NCI-H510A (cell line): ENCODE measurements at places on chromosomes 12 and 14.

- DNase-seq: no peak
Measured at GRCh38 chr12:10553148-10553547, 47.5 kb downstream of the EIF2S3B start.

- no peak for DNase-seq
Measured at GRCh38 chr12:115384391-115384790, 700.4 kb upstream of the TBX3 start.

DNA sequence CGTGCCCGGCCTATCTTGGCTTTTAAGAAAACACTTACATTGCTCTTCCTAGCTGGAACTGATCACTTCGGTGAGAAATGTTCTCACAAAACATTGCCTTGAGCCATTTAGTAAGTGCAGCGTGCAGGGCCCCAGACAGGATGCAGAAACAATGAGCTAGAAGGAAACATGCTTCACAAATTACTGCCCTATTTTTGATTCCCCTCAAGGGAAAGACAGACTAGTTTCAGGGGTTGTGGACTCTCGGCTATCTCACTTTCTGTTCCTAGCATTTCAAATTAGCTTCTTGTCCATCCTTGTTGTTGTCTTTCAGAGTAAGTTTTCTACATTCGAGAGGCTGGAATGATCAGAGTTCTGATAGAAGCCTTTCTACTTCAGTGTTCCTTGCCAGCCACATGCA lies 21.6 kb downstream of the TGFB3 start:
- no peak for DNase-seq

DNA sequence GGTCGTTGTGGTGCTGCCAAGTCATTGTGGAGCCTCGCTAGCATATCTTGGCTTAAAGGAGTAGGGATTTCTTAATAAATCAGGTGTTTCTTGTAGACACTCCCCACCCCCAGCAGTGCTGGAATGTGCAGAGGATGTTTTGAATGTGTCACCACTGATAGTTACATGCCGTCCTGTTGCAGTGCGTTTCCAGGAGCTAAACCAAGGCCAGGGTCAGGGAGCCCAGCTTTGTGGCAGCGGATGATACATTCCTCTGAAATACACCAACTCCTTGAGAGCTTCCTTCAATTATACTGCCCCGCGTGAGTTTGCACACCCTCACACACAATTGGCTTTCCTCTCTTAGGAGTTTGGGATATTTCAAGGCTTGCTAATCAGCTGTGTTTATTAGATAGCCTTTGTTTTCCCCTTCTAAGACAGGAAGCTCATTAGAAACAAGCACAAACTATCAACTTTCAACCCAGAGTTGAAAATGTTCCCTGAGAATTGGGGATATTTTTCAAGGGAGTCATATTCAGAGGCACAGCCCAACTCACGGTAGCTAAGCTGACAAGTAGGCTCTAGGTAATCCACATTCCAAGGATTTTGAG lies 154.9 kb downstream of the C12orf75 start:
- DNase-seq: no peak

DNA sequence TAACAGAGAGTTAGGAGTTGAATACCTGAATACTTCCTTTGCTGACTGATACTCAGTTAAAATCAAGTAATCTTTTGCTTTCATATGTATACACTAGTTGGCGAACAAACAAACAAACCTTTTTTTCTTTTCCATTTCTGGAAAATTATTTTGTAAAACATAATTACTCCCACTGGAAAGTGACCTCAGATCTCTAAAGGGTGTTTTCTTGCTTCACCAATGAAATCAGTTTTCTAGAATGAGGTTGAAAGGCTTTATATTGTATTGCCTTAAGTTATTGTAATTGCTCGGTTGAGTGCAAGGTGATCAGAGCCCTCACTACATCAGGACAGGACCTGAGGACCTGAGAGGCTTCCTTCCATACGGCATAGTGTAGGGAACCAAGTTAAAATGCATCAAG lies at the start of gene OR4K1:
Gene OR4K1, plus strand, starts transcription at position 301 of the 400 bp plus-strand sequence. CDS start 4,750 bp downstream, outside the sequence.
- DNase-seq: no peak

DNA sequence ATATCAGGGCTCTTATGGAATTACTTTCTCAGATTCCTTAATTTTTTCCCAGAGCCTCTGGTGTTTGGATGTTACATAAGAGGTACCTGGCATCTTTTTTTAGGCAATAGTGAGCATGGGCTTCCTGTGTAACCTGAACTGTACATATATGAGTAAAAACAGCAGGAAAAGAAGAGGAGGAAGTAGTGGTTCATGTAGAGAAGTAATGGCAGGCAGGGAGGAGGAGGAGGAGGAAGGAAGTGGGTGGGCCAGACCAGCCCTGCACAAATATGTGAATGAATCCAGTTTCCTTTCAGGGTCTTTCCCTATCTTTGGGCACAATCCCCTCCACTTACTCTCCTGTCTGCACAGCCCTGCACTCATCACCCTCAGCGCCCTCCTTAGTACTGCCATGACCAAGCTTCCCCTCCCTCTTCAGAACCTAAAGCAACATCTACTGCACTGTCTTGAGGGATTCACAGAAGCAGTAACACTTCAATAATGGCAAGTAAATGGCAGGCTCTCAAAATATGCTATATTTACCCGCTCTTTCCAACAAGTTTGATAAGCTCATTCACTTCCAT lies 40.9 kb upstream of the GSG1 start:
- DNase-seq: no peak

- DNase-seq: no peak
Measured at GRCh38 chr12:51403159-51403558, 12.0 kb upstream of the GALNT6 start.

DNA sequence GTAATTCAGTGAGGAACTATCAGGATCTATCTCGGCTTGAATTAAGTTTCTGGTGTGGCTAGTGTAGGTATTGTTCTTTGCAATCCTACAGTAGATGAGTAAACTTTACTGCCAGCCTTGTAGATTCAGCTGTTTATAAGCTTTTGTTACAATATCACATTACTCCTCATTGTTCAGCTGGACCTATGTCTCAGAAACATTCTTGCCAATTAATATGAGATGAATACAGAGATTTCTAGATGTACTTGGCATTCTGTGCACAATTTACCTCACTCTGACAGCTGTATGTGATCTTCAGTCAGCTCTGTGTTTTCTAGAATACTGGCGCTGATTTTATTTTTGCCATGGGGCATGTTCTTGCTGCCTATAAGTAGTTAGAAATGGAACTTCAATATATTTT lies 55.7 kb downstream of the METTL25 start:
- no peak for DNase-seq

DNA sequence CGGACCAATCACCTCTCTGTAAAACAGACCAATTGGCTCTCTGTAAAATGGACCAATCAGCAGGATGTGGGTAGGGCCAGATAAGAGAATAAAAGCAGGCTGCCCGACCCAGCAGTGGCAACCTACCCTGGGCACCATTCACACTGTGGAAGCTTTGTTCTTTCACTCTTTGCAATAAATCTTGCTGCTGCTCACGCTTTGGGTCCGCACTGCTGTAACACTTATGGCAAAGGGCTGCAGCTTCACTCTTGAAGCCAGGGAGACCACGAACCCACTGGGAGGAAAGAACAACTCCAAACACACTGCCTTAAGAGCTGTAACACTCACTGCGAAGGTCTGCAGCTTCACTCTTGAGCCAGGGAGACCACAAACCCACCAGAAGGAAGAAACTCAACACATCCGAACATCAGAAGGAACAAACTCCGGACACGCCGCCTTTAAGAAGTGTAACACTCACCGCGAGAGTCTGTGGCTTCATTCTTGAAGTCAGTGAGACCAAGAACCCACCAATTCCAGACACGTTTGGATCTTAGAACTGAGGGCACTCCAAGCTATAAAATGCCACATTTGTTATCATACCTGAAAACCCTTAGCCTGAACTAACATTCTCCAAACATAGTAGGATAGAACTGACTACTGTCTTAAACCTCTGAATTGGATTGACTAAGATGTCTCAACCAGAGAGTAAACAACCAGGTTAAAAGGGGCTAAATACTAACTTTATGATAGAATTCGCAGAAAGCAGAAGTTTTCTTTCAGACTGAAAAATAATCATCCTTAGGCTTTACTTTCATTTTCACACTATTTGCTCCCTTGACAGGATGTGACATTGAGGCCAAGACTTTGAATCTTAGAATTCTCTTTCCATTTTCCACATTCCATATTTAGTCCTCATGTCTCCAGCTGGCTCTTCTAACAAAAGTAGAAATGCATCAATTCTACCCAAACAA lies 33.6 kb downstream of the CDKL1 start:
- no peak for DNase-seq

GRCh38 chr14:87873741-87874140 lies 119.2 kb downstream of the GALC start:
- DNase-seq: no peak

DNA sequence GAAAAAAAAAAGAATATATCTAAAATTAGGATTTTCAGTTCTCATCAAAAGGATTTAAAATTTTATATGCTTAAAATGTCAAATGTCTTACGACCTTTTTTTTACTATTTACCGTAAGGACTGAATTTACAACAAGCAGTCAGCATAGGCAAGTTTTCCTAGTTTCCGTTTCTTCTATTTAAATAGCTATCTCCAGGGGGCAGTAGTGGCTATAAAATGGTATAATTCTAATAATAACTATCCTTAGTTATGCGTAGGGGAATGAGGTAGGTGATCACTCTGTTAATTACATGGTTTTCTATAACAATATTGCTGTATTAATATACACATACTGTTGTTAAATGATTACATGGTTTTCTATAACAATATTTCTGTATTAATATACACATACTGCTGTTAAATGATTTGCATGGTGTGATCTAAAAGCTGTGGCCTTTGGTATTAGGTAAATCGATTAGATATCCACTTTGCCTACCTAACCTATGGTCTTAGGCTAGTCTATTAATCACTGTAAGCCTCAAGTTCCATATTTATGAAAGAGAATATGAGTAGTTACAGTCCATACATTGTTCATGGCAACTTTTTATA lies 217.7 kb upstream of the PDZRN4 start:
- no peak for DNase-seq

- DNase-seq: no peak
Measured at GRCh38 chr12:53603804-53604203, 22.4 kb downstream of the ATF7 start.

- no peak for DNase-seq
Measured at GRCh38 chr14:50047274-50047676, 69.1 kb downstream of the VCPKMT start.

- no peak for DNase-seq
Measured at GRCh38 chr12:97800561-97800960, 338.0 kb downstream of the RMST start.

DNA sequence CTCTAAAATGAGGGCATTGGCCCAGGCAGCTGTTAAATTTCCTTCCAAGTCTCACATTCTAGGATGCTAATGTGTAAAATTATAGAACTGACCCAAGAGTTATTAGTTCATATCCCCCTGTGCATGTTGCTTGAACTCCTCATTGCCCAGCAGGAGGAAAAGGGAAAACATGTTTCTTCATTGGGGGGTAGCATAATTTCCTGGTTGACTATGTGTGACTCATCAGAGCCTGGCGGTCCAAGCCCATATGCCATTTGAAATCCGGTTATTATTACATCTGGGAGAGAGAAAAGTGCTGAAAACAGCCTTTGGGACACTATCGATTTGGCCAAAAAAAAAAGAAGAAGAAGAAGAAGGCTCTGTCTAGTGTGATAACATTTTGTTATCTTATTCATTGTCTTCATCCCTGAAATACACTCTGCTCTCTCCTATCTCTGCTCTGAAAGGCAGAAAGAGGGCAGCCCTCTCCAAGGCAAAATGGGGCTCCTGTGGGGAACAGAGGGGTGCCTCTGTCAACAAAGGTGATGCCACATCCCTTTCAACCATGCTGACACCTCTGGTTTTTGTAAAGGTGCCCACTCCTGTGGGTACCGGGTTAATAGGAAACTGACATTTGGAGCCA lies 114.2 kb downstream of the DAD1 start:
- DNase-seq: no peak

GRCh38 chr12:80233926-80234325 lies 134.6 kb downstream of the OTOGL start:
- peak; percentile 47 for DNase-seq

GRCh38 chr12:32671930-32672780 lies 6.9 kb upstream of the DNM1L start:
- no peak for DNase-seq

- DNase-seq: no peak
Measured at GRCh38 chr14:92263681-92264080, 59.3 kb upstream of the SLC24A4 start.

- DNase-seq: no peak
Measured at GRCh38 chr14:87199381-87199780, 793.6 kb downstream of the GALC start.
